ENCODE measurements at places on chromosomes 6 and 20.
A peak's percentile ranks its signal among the peaks of the same experiment; 100 is the strongest.

DNA sequence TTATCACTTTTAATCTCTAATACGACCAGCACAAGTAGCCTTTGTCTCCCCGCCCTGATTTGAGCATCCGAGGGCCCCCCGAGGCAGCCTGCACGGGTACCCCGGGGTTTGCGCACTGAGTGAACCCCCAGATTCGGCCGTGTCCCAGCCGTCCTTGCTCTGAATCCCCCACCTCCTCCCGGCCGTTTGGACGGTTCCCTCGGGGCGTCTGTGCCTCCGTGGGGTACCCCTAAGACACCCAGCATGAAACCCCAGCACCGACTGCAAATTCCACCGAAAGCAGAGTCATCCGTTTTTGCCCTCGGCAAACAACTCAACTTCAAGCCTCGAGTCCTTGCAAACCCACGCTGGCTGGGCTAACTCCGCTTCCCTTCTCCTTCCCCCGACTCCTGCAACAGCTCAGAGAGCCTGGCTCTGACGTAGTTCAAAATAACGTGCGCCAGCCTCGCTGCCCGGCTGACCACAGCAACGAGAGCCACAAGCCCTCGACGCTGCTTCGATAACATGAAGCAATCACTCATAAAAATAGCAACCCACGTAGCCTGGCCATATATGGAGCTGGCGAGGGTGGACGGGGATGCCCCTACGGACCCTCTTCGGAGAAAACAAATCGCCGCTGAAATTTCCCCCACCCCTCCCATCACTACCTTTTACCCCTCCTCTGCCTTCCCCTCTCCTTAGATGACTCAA, 764 bp upstream of the SNAP25 start:
- DNase-seq = peak; percentile 33

GRCh38 chr6:52815167-52816092, 11.8 kb upstream of the GSTA1 start:
- peak; percentile 33 for DNase-seq

DNA sequence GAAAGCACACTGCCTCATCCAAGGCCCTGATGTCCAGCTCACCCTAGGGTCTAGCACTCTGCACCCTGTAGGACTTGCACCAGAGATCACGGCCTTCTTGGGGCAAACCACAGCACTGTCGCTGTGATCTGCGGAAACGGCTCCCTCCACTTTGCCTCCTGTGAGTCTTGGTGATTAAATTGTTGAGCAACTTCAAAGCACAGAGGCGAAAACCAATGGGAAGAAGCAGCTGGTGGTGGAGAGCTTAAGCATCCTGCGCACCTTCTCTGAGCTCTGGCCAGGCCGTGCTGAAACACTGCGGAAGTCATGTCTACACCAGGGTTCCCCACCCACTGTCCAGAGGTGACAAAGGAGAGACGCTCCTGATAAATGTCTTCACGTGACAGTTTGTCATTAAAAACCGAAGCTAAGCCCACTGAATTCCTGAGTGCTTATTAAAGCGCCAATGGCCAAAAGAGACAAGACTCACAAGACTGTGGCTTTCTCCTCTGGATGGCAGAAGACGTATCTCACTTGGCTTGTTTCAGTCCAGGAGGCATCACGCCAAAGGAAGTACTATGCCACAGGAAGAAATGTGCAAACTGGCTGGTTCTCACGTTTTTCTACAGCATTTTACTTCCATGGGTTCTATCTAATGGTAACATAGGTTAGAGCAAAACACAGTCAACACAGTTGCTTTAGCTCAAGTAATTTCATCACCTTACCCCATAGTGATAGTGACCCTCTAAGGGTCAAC, 3.1 kb downstream of the RAMACL start:
- DNase-seq = no peak

DNA sequence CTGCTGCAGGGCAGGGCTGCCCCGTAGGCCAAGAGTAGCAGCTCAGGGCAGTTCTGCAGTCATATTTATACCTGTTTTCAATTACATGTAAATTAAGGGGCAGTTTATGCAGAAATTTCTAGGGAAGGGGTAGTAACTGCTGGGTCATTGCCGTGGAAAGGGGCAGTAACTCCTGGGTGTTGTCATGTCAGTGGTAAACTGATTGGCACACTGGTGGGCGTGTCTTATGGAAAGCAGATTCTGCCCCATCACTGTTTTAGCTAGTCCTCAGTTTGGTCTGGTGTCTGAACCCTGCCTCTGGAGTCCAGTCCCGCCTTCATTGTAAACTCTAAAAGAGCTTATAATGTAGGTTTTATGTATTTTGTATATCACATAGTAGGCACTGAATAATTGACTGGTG, 22.1 kb downstream of the MAP3K4 start:
- no peak for DNase-seq

- peak; percentile 10 for DNase-seq
Measured at GRCh38 chr6:163745536-163746400, 331.2 kb downstream of the QKI start.

- DNase-seq = no peak
Measured at GRCh38 chr20:47708140-47708807, 77.0 kb downstream of the SULF2 start.

DNA sequence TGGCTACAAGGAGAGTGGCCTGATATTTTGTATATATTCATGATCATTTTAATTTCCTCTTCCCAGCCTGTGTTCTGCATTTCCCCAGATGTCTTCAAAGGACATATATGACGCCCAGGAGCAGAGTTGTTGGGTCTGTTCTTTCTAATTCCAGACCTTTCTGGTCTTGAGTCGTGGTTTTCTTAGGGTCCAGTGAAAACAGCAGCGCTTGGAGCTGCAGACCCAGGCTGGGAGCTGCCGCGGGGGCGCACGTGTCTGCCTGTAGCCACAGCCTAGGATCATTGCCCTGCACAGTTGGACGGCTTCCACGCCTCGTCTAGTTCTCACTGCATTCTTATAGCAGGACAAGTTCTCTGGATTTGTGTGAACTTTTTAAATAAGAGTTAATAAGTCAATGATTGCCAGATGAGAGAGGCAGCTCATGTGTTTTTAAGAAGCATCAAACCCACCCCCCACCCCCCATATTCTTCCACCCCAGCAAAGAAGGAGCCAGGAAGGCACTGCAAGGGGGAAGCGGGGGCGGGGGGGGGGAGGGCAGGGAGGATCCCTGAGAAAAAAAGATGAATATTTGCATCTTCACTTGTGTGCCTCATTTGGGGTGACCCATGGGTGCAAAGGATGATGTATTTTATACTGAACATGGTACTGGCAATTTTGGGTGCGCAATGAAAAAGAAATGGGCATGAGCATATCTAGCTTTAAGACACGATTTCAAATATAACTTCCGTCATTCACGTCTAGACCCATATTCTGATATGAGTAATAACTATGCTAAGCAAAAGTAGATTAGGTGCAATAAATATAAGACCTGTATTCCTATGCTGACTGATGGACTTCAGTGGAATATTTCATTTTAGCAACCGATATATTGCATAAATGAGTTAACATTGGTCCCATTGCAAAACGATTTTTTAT, 160.0 kb downstream of the TBXT start:
- DNase-seq = no peak

GRCh38 chr6:161137839-161138542, 135.9 kb downstream of the AGPAT4 start:
- DNase-seq = no peak

- no peak for DNase-seq
Measured at GRCh38 chr6:168196881-168197635, 118.0 kb upstream of the FRMD1 start.

DNA sequence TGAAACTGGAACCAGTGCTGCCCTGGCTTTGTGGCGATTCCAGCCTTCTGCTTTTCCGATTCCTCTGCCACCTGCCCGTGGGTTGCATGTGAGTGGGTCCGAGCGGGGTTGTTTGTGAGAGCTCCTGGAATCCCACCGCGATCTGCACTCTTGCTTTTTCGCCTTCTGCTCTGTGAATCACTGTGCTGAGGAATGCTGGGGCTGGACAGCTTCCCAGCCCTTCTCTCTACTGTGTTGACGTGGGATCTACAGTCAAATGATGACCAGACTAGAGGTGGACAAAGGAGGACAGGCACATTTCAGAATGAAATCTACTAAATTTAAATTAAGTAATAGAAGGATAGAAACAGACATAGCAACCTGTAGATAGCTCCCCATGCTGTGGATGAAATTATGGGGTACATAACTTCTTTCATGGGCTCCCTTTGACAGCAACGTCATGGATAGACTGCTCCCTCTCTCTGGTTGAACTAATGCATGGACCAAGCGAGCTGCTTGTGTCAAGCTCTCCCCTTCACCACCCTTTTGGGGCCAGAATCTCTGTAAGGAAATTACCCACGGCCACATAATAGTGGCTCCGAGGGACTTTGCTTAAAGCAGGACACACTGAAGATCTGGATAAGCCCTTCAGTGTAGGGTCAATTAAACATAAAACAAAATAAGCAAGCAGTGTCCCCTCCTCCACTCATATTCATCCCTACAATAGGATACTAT, 2.0 kb downstream of the FNDC1 start:
- DNase-seq = no peak

DNA sequence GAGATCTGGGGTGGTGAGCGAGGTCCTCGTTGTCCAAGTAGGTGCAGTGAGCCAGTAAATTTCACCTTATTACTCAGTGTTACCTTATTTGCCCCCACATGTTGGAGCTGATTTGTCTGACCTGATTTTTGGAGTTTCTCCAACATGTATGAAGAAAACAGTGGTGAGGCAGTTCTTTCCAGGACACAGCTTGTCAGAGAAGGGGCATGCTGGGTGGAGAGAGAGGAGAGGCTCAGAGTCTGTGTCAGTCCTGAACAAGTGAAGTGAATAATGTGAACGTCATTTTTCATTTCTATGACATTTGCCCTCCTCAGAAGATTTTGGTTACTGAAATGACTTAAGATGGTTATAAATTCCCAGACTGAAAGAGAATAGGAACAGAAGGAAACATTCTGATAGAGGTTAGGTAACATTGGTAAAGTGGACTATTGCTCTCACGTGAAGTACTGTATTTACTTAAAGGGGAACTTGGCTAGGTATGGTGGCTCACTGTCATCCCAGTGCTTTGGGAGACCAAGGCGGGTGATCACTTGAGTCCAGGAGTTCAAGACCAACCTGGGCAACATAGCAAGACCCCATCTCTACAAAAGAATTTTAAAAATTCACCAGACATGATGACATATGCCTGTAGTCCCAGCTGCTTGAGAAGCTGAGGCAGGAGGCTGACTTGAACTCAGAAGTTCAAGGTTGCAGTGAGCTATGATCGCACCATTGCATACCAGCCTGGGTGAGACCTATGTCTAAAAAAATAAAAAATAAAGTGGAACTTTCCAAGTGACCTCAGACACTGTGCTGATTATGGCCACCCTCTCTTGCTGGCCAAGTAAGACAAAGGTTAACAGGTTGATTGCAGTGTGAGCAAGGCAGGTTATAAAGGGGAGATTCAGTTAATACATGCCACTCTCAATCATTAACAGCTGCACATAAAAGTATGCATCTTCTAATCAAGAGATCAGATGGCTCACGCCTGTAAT, 184.3 kb downstream of the EDN1 start:
- no peak for DNase-seq

DNA sequence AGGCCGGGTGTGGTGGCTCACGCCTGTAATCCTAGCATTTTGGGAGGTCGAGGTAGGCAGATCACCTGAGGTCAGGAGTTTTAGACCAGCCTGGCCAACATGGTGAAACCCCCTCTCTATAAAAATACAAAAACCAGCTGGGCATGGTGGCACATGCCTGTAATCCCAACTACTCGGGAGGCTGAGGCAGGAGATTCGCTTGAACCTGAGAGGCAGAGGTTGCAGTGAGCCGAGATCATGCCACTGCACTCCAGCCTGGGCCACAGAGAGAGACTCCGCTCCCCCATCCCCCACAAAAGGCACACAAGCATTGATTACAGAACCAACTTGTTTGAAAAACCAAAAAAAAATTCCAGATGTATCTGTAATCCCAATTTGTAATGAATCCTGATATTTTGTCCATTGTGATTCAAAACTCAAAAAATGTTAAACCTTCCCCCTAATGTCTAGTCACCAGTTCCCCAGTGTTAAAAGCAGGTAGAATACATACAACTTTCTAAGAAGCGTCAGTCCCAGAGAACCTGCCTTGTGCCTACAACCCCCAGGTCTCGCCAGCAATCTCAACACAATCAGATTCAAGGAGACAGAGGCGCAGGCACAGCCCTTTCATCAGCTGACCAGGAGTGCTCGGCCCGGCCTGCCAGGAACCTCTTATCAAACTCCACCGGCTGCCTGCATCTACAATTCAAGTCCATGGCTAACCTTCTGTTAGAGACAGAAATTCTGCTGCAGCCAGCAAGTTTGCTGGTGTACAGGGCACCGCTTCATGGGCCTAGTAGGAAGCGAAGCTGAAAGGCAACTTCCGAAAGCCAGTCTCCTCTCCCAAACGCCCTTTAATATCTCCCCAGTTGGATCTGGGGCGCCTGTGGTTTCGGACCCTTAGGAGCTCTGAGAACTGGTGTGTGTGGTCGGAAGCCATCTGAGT, 2.1 kb downstream of the EZR start:
- DNase-seq = no peak

DNA sequence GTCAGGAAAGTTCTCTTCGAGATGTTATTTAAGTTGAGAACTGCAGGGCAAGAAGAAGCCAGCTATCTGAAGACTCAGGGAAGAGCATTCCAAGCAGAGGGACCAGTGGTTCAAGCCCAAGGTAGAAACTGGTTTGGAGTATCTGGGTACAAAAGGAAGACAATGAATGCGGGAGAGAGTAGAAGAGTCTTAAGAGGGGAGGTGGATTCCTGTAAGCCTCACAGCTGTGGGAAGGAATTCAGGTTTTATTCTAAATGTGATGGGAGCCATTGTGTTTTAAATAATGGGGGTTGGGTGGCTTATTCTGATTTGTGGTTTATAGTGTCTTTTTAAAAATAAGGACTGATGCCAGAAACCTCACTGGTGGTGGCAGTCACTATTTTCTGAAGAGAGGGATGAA, 37.6 kb upstream of the TENT5A start:
- DNase-seq = no peak

DNA sequence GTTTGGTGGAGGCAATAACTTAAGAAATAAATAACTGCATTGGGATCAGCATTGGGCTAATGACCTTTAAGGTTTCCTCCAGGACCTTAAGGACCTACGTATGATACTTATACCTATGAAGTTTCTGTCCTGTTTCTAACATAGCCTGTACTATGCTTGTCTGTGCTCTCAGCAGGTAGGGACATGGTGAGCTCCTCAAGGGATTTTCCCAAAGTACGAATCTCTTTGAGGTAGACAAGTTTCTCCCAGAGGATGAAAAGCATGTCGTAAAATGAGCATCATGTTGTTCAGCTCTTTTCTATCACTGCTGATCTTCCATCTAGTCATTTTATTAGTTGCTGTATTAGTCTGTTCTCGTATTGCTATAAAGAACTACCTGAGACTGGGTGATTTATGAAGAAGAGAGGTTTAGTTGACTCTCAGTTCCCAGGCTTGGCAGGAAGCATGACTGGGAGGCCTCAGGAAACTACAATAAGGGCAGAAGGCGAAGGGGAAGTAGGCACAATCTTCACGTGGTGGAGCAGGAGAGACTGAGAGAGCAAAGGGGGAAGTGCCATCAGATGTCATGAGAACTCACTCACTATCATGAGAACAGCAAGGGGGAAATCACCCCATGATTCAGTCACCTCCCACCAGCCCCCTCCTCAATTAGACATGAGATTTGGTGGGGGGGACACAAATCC, 77.8 kb upstream of the TGM3 start:
- DNase-seq = no peak

Data from Panc1 (cell line).